ENCODE measurements at places on chromosomes 2 and 18.

GRCh38 chr2:199278099-199278498, 179.6 kb downstream of the SATB2 start:
- no peak for DNase-seq

DNA sequence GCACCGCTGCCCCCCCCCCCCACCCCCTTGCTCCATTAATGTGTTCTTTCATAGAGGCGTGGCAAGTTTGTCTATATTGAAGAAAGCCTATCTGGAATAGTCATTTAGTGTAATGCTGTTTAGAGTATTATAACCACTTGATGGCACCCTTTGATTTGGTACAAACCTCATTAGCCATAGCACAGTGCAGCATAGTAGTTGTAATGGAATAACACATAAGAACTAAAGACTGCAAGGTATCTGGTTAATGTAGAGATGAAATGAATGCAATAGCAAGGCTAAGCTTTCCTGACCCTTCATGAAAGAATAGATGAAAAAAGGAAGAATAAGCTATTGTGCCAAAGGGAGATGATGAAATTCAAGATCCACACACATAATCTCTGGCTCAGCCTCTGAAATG, 81.9 kb downstream of the EHBP1 start:
- DNase-seq: no peak

GRCh38 chr18:61335684-61336555, 2.7 kb downstream of the CDH20 start:
- no peak for DNase-seq

DNA sequence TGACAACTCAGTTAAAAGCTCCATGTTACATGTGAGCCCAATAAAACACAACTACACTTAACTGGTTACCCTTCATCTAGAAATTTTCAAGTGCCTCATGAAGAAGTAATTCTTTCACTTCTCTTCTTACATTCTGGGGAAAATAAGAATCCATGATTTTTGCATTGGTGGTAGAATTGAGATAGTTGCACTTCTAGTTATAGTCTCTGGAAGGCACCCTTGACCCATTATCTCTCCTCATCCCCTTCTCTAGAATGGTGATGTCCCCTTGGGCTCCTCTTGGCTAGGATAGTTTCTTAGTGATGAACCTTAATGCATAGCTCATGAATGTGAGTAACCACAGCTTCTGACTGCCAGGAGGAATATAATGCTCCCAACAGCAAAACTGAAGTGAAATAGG, 3.6 kb downstream of the LGALSL start:
- DNase-seq: no peak

DNA sequence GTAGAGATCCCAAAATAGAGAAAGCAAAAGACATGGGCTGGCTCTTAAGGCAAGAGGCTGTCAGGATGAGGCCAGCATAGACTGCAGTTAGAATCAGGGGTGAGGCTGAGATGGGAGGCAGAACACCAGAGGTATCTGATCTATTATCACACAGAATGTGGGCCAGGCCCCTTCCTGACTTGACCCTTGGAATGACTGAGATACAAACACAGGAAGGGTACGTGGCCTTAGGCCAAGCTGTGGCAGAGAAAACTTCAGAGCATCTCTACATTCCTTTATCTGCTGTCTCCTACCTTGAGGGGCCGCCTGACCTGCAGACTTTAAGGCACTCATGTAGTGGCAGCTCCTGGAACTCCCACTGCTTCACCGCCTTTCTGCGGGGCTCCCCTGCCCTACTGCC, 28.4 kb downstream of the TMEM17 start:
- no peak for DNase-seq

GRCh38 chr2:133484784-133485183, 83.5 kb downstream of the NCKAP5 start:
- DNase-seq: no peak

- DNase-seq: no peak
These were observed 108.1 kb downstream of the DYM start for GRCh38 chr18:49352321-49352720.

DNA sequence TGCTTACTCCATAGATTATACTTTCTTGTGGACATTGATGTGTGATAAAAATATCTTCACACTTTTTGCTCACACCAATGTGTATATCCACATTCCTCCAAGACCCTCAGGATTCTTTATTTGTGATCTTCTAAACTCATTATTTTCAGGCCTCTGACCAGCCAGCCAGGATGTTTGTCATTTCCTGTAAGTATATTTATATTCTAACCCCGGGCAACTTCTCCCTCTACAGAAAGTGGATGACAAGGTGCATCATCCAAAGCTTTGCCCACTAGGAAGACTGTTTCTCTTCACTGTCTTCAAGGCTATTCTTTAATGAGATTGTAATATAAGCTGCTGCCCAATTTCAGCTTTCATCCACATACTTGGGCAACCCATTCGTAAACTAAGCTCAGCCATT, 3.6 kb upstream of the CWC22 start:
- DNase-seq: no peak

DNA sequence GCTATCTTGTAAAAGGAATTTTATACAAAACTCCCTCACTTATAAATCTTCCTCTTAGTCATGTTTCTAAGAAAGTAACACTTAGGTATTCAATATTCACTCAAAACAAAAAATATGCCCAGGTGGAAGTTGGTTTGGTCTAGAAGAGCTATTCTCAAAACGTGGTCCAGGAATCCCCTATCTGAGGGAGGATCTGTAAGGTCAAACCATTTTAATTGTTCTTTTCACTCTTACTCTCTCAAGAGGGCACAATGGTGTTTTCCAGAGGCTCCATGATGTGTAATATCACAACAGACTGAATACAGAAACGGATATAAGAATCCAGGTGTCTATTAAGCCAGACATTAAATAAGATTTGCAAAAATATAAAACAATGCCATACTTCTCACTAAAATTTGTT, 9.9 kb downstream of the MOB1A start:
- DNase-seq: no peak

DNA sequence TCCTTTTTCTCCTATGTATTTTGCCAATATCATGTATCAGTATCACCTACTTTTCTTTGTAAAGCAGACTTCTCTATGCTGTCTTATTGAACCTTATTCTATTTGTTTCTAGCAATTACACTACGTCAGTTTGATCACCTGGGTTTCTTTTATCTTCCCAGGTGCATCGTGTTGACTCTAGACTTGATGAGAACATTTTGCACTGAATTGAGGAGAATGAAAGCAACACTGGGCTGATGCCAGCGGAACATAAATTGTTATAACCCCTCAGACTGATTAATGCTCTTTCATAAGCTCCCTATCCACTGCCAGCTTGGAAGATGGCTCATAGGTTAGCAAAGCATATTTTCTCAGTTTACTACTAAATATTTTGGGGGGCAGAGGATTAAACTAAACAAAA, 140.6 kb downstream of the EPHA4 start:
- DNase-seq: no peak

- no peak for DNase-seq
These were observed 53.1 kb downstream of the FIGN start for GRCh38 chr2:163682695-163683094.

DNA sequence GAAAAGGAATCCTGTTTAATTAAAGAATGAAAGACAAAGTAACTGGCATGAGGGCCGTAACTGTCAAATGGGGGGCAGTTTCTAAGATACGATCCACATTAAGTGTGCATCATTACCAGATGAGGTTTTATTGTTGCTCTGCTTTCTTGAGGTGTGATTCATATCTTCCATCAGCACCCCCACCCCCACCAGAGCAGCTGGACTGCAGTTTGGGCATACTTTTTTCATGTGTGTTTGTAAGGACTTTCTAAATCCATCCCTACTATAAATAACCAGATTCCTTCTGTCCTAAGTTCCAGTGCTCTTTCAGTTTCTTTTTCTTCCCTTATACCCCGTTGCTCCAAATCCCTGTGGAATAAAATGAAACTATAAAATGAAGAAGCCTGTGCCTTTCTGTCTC, 142.1 kb downstream of the CDCA7 start:
- DNase-seq: no peak

DNA sequence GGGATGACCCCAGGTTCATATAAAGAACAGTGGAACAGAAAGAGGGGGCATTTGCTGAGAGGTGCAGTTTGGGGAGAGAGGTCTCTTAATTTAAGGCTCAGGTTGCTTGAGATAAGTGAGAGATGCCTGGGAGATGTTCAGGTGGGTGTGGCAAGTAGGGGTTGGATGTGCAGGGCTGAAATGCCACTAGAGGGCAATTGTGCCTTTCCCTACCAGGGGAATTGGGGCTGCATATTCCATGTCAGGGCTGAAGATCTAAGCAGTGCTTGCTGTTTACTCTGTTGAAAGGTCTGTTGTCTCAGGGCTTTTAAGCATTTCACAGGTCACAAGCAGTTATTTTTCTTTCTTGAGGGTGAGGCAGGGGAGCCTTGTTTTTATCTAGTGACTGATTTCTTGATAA, 7.8 kb downstream of the CCDC85A start:
- no peak for DNase-seq

- DNase-seq: no peak
These were observed 67.0 kb upstream of the TMEM200C start for GRCh38 chr18:5962362-5962761.

GRCh38 chr2:96341641-96342040, 6.1 kb downstream of the NCAPH start:
- no peak for DNase-seq

DNA sequence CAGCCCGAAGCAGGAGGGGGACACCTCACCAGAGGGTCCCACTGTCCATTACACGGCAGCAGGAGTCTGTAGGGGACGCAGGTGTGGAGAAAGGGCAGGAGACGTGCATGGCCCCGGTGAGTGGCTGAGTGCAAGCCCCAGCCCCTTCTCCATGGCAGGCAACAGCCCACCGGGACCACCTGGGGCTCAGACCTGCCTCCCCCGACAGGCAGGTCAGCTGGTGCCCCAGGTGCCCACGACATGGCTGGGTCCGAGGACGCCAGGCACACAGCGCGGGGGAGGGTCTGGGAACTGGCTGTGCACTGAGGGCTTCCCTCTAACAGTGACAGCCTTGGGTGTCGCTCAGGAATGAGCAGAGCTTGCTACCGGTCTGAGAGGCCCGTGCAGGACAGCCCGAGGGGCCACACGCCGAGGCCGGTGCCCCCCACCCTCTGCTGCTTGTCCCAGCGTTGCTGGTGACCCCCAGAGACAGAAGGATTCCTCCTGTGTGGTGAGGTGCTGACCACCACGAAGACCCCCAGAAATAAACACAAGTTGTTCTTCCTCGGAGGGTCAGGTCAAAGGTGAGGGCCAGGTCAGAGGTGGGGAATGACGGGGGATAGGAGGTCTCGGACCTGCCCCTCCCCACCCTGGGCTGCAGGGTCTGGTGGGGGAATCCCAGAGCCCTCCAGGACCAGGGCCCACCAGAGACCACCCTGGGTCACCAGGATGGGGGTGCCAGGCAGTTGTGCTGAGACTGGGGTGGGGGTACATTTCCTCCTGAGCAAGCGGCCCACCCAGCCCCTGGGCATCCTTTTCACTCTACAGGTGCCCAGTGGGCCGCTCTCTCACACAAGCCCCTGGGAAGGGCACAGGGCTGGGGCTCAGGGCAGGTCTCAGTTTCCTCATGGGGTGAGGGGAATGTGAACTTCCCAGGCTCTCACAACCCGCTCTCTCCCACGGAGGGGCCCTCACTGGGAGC, 50.6 kb downstream of the SLC66A2 start:
- DNase-seq: no peak

GRCh38 chr2:208189810-208190503, at the start of gene C2orf80:
Gene C2orf80, minus strand, starts transcription at chr2:208190030. Its CDS starts 3,044 bp downstream, at chr2:208186986.
- DNase-seq: no peak

- DNase-seq: no peak
These were observed 16.4 kb upstream of the IL1R1 start for GRCh38 chr2:102126169-102126568.

DNA sequence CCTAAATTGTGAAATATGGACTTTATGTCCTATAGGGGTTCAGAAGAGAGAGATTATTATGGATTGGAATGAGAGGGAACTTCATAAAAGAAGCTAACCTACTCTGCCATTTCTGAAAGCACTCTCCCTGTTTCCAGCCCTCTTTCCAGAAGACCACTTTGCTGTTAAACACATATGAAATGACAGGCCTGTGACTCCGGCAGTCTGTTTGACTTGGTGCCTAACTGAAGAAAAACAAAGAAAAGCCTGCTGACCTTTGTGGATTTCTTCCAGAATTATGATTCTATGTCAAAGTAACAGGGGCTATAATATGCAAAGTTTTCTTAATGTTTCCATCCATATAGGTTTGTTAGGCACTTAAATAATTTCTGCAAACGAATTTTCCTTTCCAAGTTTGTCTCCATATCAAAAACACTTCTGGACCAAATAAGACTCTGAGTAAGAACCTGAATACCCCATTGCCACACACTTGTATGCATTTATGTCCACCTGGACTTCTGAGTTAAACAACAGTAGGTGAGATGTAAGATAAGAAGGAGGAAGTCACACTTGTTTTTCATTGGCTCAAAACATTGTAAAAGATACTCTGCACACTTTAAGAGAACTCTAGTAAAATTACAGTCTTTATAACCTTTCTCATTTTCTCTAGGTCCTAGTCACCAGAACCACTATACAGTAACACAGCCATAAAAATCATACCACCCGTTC, 111.7 kb downstream of the PIEZO2 start:
- DNase-seq: no peak

DNA sequence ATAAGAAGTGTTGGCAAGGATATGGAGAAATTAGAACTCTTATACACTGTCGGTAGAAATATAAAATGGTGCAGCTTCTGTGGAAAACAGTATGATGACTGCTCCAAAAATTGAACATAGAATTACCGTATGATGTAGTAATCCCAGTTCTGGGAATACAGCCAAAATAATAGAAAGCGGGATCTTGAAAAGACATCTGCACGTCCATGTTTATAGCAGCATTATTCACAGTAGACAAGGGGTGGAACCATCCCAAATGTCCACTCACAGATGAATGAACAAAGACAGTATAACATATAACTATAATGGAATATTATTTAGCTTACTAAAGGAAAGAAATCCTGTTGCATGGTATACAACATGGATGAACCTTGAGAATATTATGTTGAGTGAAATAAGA, 257.7 kb downstream of the TDRD15 start:
- DNase-seq: no peak

- DNase-seq: no peak
These were observed 224.8 kb upstream of the FN1 start for GRCh38 chr2:215660687-215661086.

GRCh38 chr2:179999000-179999399, 8.1 kb downstream of the CWC22 start:
- DNase-seq: no peak

DNA sequence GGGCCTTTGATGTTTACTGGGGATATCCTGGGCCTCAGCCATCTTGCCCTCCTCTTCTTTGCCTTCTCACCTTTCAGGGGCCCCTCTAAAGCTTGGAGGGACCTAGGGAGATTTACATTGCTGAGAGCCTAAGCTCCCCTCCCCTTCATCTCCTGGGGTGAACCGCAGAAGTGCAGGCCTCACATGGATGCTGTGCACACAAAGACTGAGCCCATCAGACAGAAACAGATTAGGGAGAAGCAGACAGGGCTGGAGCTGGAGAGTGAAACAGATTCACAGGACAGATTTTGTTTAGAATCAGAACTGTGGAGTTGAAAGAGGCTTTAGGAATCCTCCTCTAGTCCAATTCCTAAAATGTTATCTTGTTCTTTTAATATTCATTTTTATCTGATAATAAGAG, 3.4 kb upstream of the CDK5R2 start:
- DNase-seq: no peak

GRCh38 chr2:2455151-2455550, 124.1 kb upstream of the MYT1L start:
- DNase-seq: no peak

Measured in vagina (tissue), 2 donors.